ENCODE measurements at places on chromosomes 7 and 10.

- peak; percentile 52 for DNase-seq
Observed at GRCh38 chr10:74293686-74294371, 142.8 kb downstream of the ADK start.

- no peak for DNase-seq
Observed at GRCh38 chr10:25288181-25288580, 113.4 kb downstream of the GPR158 start.

GRCh38 chr7:1961701-1962276 is 271.0 kb downstream of the MAD1L1 start:
- DNase-seq, result peak; percentile 37

- no peak for DNase-seq
Observed at GRCh38 chr7:2002561-2003450, 229.9 kb downstream of the MAD1L1 start.

DNA sequence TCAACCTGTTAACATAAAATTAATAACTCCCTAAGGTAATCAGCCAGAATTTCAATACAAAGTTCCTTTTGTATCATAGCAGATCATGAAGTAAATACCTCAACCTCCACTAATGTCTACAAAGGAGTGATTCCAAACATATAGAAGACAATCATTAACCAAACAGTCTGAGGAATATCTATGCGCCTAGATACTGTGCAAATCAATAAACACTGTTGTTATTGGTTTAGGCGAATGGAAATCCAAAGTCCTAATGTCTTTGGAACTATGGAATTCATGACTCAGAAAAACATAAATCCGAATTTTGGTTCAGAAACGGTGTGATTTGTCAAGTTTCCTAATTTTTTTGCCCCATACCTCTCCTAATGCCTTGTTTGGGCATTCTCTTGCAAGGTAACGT is 469.7 kb downstream of the PARD3 start:
- DNase-seq, result no peak

- peak; percentile 9 for DNase-seq
Observed at GRCh38 chr7:7177044-7177517, 5.3 kb upstream of the C1GALT1 start.

DNA sequence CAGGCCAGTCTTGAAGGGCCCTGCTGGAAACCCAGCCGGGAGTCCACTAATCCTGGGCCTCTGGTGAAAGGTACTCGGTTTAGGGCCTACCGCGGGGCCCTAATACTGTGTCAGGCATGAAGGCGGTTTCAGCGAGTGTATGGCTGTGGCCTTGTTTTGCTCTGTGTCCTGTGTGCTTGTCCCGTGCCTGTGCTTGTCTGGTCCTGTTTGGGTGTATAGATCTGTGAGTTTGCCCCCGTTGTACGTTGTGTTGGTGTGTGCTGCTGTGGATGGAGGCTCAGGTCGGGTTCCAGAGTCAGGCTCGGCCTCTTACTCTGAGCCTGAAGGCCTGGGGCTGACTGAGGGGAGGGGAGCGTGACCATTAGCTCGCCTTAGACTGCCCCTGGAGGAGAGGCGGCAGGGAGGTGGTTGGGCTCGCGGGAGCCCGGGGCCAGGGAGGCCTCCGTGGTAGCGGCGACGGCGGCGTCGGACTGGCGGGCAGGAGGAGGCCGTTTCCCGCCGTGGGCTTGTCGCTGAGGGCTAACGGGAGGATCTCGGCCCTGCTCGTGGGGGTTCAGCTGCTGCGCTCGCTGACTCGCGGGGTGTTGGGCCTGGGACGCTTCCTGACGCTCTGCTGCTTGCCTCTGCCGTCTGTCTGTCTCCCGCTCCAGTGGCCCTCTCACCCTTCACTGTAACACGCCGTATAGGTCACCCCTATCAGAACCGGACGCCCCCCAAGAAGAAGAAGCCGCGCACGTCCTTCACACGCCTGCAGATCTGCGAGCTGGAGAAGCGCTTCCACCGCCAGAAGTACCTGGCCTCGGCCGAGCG is 2.6 kb downstream of the TLX1 start:
- DNase-seq, result no peak

GRCh38 chr7:18151422-18151821 is 123.8 kb upstream of the PRPS1L1 start:
- no peak for DNase-seq

GRCh38 chr10:12140038-12140437 is 10.6 kb downstream of the SEC61A2 start:
- no peak for DNase-seq

- no peak for DNase-seq
Observed at GRCh38 chr10:71065659-71066058, 146.7 kb upstream of the UNC5B start.

GRCh38 chr10:47374611-47375536 is 9.2 kb downstream of the ZNF488 start:
- DNase-seq, result peak; percentile 67

- peak; percentile 78 for DNase-seq
Observed at GRCh38 chr7:106736508-106737201, 75.7 kb upstream of the CCDC71L start.

- no peak for DNase-seq
Observed at GRCh38 chr7:149297034-149297755, 35.2 kb downstream of the ZNF783 start.

GRCh38 chr7:3520206-3520605 is 219.2 kb downstream of the SDK1 start:
- no peak for DNase-seq

DNA sequence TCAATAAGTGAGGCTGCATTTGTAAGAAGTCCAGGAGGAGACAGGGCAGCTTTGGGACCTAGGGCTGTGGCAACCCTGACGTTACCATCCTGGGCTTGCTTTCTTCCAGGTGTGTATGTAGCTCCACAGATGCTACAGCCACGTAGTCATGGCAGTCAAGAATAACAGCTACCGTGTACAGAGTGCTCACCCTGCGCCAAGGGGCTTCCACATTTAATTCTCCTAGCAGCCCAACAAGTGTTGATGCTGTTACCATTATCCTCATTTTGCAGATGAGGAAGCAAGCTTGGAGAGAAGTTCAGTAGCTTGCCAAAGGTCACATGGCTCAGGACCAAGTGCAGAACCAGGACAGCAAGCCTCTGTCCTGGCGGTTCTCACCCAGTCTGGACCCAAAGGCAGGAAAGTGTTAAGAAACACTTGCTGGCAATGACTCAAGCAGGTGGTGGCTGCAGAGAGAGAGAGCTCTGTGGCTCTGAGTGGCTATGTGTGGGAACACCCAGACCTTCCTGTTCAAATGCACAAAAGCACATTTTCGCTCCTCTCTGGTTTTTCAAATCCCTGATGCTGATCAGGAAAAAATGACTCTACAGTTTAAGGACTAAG is 89.8 kb downstream of the CREM start:
- no peak for DNase-seq

DNA sequence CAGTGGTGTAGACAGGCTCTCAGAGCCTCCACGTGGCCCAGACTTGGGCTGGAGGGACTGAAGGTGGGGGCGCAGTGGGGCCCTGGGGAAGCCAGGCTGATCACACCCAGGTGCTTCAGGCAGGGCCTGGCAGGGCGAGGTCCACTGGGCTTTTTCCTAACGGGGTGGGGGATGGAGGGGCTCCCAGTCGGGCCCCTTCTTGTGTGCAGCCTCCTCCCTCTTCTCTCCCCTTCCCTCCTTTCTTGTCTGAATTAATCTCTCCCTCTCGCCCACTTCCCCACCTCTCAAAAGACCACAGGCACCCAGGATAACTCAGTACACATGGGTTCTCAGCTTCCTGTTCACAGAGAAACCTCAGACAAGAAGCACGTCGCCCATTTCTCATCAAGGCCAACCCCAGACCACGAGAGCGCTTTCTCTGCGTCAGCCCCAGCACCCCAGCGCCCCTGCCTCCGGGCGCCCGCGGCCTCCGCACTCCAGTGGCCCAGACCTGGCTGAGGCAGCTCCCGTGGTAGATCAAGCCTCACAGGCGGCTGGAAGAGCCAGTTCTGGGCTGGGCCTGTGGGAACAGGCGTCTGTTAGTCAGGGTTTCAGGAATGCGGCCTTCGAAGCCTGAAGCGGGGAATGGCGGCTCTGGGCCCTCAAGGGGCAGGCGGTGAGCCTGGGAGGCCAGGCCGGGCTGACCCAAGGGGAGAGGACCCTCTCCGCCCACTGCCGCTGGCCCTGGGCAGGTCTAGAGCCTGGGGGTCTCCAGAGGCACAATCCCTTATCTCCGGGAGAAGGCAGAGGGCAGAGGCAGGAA is 50.6 kb downstream of the PWWP2B start:
- peak; percentile 68 for DNase-seq

DNA sequence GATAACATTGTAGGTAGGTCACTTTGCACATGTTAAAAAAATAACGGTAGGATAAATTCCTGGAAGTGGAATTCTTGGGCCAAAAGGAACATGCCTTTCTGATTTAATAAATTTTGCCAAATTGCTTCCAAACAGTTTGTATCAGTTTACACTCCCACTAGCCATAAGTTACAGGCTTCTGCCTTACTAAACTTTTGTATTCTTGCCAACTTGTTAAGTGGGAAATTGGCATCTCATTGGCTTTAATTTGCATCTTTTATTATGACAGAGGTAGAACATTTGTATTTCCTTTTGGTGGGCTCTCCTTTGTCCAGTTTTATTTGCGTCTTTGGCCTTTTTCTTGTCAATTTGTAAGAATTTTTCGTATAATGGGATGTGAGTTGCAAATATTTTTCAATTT is 38.3 kb upstream of the FAM180A start:
- no peak for DNase-seq

- DNase-seq, result no peak
Observed at GRCh38 chr7:151275813-151276577, 27.5 kb upstream of the SMARCD3 start.

DNA sequence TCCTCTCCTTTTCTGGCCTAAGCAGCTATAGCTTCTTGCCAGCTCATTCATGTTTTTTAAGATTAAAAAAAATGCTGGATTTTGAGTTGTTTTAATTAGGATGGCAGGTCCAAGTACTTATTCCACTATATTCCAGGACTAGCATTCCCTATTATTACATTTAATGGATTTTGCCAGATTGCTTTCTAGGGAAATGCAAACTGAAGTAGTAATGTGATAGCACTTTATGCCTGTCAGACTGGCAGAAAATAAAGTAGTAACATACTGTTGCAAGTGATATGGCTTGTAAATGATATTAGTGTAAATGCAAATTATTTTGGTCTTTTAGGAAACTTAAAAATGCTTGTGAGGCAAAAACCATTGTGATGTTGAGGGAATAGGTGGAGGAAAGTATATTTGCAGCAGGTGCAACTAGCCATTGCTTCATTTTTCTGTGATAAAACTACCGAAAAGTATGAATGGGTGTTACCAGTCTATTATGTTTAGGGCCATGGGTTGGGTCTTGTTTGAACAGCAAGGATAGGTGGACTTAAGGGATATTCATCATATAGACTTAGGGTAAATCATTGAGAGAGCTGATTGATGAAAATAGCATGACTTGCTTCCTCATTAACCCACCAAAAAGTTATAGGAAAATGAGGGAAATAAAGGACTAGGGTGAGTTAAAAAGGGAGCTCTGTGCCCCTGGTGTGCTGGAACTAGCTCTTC is 19.9 kb downstream of the ZNRF2 start:
- no peak for DNase-seq

DNA sequence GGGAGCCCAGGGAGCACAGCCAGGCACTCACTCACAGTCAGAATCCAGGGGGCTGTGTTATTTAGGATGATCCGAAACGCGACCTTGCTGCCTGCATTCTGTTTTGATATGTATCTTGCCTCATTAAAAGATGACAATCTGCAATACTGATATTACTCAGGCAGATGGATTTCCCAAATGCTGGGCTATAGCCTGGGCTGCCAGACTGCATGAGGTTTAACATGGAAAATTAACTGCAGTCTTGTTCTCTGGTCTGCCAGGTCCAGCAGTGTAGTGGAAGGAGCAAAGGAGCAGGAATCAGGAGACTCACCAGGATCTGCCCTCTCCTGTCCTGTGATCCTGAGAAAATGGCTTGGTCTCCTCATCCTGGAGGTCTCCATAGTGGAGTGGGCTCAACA is 258.1 kb downstream of the PAXIP1 start:
- no peak for DNase-seq

DNA sequence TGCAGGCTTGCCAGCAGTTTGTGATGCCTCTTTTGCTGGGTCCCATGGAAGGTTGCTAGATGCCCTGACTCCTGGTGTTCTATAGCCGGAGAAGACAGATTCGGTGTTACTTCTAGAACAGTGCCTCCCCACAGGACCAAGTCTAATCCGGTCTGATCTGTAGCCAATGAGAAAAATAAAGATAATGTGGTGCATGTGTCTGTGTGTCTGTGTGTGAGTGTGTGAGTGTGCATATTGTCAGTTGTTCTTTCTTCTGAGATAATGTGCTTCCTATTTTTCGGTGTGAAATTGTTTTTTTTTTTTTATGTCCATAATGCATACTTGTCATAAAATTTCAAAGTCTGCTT is 29.7 kb upstream of the ZNRF2 start:
- no peak for DNase-seq

DNA sequence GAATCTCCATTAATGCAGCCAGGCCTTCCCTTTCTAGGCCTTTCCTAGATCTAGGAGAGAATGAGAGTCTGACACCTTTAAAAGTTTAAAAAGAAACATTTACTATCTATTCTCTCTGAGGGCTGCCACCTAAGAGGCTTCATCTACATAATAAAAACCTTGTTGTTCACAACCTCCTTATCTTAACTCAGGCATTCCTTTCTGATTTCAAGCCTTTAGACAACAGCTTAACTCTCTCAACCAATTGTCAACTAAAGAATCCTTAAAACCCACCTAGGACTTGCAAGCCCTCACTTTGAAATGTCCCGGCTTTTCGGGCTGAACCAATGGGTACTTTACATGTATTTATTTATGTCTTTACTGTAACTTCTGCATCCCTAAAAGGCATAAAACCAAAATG is 64.3 kb upstream of the RET start:
- no peak for DNase-seq

GRCh38 chr7:130949550-130949949 is 215.5 kb upstream of the KLF14 start:
- no peak for DNase-seq

GRCh38 chr10:125024497-125025234 is 82.7 kb downstream of the ZRANB1 start:
- no peak for DNase-seq

GRCh38 chr7:106610996-106611886 is 49.7 kb downstream of the CCDC71L start:
- DNase-seq, result no peak

GRCh38 chr10:60433684-60434083 is 44.0 kb upstream of the ANK3 start:
- DNase-seq, result peak; percentile 41

- no peak for DNase-seq
Observed at GRCh38 chr10:45509491-45509890, 135.5 kb downstream of the ALOX5 start.

GRCh38 chr10:80487791-80488538 is 33.9 kb downstream of the TSPAN14 start:
- DNase-seq, result no peak

DNA sequence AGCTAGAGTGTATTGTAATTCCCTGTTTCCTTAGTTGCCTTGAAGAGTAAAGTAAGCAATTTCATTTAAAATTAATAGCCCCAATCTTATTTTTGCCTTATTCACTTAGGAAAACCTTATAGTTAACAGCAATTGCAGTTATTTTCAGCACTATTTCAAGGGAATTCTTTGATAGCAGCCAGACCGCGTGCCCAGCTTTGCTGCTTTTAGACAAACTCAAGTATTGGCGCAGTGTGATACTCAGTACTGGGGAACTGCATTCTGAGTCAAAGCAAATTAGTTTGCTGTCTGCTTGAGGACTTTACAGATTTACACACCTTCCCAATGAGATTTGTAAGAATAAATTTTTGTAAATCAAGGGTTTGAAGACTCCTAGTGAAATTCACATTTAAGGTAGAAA is 21.2 kb downstream of the PRKG1 start:
- no peak for DNase-seq

GRCh38 chr10:70145166-70145665 is 1.3 kb downstream of the TYSND1 start:
- DNase-seq, result no peak
